ENCODE measurements at places on chromosomes 3 and 15.
A peak's percentile ranks its signal among the peaks of the same experiment; 100 is the strongest.

- DNase-seq = no peak
Measured at GRCh38 chr3:40312661-40313226, 3.2 kb downstream of the EIF1B start.

- no peak for DNase-seq
Measured at GRCh38 chr15:52144656-52145178, 32.1 kb upstream of the BCL2L10 start.

GRCh38 chr3:198093112-198093679 lies 133.2 kb downstream of the LMLN start:
- DNase-seq = no peak

DNA sequence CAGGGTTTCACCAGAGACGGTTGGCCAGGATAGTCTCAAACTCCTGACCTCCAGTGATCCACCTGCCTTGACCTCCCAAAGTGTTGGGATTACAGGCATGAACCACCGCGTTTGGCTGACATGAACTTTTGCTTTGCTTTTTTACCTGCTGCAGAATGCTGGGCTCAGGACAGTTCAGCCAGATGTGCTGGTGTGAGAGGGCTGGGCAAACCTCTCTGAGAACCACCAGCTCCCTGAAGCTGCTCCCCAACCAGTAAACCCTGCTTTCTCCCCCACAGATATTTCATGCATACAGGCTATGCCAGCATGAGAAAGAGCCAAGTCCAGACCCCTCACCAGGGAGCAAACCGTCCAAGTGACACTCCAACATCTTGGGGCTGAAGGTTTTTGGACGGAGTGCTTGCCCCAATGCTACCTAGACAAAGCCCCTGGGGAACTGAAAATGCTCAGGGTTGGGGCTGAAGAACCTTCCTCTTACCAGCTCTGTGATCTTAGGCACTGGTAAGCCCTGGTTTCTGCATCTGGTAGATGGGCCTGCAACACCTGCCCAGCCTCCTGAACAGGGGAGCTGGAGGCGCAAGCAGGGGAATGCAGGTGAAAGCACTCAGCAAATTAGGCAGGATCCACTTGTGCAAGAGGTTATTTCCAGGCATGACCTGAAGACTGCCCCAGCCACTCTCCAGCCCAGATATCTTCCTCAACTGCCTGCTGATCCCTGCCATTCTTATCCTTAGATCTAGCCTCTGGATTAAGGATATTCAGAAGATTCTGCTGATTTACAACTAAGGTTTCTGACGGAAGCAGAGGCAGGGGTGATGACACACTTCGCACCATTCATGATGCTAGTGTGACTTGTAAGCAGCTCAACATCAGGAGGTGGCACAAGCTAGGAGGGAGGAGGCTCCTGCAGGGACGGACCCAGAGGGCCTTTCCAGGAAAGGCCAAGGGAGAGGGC lies 78.8 kb downstream of the TLE3 start:
- DNase-seq = no peak

DNA sequence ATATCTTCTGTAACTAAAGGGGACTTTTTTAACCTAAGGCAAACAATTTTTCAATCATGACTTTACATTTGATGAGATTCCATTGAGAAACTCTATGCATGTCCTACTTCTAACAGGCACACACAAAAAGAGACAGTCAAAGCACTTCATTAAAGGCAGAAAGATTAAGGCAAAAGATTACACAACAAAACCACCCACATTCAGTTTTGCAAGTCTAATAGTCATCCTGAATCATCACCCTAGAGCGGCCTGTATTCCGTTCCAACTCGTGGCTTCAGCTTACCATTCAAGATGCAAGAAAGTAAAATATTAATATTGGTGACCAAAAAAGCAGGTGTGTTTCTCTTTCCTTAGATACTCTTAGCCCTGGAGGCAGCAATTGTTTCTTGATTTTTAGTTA lies 205.9 kb downstream of the P3H2 start:
- no peak for DNase-seq

GRCh38 chr3:52537726-52538421 lies 1.5 kb downstream of the UQCC5 start:
- no peak for DNase-seq

GRCh38 chr3:23166276-23166675 lies 36.9 kb upstream of the UBE2E2 start:
- no peak for DNase-seq

- no peak for DNase-seq
Measured at GRCh38 chr3:194296454-194297263, 54.5 kb downstream of the CPN2 start.

- no peak for DNase-seq
Measured at GRCh38 chr3:171018156-171018935, 8.2 kb downstream of the SLC2A2 start.

DNA sequence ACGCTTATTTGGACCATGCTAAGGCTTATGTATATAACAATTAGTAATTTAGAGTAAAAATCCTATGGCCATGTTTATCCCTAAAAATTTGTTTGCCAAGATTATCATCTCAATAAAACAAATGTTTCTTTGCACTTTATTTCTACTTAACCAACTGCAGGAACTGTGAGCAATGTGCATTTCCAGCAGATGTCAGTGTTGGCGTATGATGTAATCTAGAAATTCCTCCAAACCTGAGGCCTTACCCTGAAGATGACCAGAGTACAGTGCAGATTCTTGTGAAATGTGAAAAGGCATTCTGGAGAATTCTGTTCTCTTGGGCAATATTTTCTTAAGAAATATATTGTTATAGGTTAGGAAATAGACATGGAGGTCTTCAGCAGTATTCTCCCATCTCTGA lies 205.9 kb downstream of the MBNL1 start:
- DNase-seq = no peak

DNA sequence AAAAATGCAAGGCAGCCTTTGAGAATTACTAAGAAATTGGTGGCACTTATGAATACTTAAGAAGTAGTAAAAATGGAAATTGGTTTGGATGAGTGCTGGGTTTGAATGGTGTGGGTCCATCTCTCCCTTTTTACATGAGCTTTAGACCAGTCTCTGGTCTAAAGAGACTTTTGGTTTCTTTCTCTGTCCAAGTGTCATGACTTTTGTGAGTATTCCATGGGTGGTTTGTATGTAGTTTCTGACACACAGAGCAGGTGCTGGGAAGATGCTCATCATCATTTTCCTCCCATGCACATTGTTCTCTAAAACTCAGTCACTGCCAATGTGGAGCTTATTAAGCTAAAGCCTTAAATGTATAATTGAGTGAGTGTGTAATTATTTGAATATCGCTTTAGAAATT lies 63.5 kb downstream of the KAT2B start:
- no peak for DNase-seq

DNA sequence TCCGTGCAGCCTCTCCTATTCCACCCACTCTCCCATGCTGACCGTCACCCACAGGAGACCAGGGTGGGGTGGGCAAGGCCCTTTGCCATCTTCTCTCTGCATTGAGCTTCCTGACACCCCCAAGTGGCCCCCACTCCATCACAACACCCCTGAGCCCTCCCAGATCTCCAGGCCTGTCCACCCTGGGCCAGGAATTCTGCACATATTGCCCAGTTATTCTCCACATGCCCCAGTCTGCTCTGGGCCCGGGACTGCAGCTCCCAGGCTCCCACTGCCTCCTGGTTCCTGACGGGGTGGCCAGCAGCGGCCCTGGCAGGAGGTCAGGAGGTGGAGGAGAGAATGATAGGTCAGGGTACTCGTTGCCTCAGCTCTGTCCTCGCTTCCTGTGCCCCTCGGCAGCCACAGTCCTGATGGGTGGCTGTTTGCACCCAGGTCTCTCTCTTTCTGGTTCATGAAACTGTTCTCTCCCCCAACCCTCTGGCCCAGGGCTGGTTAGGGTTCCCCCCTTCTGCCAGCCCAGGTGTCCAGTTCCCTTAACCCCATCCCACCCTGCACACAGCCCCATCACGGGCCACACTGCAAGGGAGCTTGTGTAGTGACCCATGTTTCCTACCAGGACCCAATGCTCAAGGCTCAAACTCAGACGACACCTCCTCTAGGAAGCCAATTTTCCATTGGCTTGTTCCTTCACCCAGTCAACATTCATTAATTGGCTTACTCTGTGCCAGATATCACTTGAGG lies 47.3 kb downstream of the IQSEC1 start:
- DNase-seq = no peak

DNA sequence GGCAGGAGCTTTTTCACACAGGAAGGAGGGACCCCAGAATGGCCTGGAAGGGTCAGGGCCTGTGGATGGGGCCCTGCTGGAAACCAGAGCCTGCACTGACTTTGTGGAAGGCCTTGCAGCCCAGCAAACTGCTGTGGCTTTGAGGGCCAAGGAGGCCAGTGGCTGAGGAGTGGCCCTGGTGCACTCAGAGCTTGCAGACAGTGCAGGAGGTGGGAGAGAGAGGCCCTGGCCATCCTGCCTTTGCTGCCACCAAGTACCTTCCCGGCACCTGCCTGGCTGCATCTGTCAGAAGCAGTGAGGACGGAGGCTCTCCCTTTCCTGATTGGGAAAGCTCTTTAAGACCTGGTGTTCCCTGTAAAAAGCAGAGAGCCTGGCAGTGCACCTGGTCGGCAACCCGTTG lies 6.4 kb downstream of the PSTPIP1 start:
- no peak for DNase-seq

- DNase-seq = no peak
Measured at GRCh38 chr3:108089579-108089978, 1.3 kb downstream of the CD47 start.

DNA sequence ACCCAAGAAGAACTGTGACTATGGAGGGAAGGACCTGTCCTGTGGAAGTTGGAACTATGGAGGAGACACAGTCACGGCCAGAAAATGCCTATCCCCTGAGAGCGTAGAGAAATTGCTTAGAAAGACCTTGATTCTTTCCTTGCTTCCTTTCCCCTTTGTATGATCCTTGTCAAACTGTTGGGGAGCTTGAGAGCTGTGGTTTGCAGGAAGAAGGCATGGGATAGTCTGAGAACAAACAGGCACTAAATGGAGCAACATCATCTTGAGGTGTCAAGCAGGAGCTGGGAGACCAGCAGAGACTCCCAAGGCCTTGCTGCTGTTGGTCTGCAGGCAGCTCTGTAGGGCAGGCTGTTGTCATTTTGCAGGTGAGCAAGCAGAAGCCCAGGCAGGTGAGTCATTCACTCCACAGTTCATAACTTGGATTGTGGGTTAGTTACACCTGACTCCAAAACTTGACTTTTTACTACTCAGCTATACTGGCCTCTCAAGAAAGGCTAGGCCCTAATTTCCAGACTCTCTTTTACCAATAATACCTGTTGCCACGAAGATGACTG lies 298.9 kb downstream of the LRTM1 start:
- DNase-seq = no peak

DNA sequence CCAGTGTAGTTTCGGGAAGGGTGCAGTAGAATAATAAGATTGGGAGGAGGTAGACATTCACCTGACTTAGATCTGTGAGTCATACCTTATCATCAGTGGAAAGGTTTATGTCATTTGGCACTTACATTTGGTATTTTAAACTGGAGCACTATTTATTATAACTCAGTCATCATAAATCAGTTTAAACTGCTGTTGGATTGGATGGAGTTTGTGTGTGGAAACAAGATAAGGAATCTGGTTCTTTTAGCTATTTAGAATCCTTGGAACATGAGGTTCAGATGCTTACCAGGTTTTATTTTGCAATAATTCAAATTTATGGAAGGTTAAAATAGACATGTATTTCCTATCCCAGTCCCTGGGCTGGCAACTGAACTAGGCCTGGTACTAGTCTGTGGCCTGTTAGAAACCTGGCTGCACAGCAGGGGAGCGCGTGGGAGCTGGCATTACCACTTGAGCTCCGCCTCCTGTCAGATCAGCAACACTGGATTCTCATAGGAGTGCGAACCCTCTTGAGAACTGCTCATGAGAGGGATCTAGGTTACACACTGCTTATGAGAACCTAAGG lies 34.5 kb downstream of the ZFAND6 start:
- DNase-seq = no peak

- no peak for DNase-seq
Measured at GRCh38 chr15:61750271-61751084, 309.8 kb downstream of the VPS13C start.

DNA sequence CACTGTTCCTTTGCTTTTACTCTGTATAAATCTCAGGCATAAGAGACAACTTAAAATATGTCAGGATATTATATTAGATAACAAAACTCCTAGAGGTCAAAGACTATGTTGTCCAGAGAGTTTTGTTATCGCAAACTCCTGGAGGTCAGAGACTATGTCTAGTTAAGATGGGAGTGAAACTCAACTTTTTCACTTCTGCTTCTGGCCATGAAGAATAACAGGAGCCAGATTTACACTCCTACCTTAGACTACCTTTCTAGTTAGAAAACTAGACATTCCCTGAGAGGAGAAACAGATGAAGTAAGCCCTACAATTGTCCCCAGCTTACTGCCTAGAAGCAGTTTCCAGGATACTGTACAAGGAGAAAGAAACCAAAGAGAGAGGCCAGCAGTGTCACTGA lies 255.4 kb upstream of the UBE2E1 start:
- DNase-seq = no peak

GRCh38 chr15:68054628-68055223 lies 611 bp downstream of the PIAS1 start:
- DNase-seq = no peak

- peak; percentile 57 for DNase-seq
Measured at GRCh38 chr15:52208306-52208946, 17.2 kb upstream of the GNB5 start.

GRCh38 chr3:149553781-149554451 lies 79.4 kb downstream of the TM4SF4 start:
- no peak for DNase-seq

DNA sequence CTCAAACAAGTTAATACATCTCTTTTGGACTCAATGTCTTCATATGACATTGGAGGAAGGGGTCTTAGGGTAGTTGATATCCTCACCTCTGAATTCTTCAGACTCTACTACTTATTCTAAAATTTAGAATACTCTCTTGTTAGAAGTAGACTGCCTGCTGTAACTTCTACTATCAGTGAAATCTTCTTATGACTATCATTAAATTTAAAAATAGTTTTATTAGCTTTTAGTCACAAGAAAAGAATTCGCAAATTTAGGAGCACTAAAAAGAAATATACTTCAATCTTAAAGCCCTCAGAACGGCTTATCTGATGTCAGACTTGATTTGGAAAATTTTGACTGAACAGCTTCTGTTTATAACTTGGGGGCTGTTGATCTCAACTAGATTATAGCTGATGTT lies 67.1 kb upstream of the TTC14 start:
- no peak for DNase-seq

DNA sequence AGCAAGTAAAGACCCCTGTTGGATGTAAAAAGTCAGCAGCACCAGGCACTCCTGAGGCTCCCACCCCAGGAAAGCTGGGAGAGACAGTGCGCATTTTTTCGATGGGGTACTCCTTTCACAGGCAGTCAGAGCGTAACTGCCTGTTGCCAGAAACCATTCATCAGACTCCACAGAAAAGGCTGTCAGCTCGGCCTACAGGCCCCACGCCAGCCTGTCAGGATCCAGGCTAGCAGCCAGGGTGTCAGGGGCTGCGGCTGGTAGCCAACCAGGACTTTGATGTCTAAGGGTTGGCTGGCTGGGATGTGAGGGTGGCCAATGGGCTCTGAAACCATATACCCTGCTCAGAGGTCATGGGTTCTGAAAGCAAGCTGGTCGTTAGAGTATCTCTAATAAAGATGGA lies 164.5 kb downstream of the WNT5A start:
- no peak for DNase-seq

DNA sequence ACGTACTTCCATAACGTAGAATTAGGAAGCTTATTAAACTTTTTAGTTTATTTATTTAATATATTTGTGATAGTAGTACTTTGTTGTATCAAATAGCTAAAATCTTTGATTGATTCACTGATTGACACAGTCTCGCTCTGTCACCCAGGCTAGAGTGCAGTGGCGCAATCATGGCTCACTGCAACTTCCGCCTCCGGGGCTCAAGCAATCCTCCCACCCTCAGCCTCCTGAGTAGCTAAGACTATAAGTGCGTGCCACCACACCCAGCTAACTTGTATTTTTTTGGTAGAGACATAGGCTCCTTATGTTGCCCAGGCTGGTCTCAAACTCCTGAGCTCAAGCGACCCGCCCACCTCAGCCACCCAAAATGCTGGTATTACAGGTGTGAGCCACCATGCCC lies 5.7 kb downstream of the APH1B start:
- DNase-seq = no peak
